ENCODE measurements at places on chromosomes 5 and 9.

GRCh38 chr5:76483433-76483832, 80.3 kb downstream of the IQGAP2 start:
- DNase-seq = no peak

- peak; percentile 61 for DNase-seq
These were observed 140.0 kb downstream of the PBX3 start for GRCh38 chr9:125887172-125887571.

DNA sequence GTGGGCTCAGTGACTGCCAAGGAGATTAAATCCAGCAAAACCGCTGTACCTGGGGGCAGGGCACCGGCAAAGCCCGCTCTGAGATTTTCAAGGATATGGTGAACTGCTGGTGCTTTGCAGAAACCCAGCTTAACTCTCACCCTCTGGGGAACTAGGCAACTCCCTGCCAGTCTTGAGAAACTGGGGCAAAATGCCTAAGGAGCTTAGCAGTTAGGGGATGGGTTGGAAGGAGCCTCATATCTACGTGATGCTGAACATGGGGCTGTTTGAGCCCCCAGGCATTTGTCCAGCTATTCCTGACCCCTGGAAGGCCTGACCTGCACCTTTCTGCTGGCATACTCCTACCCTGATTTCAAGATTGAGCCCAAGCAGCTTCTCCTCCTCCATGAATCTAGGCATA, 108.6 kb upstream of the TBC1D2 start:
- DNase-seq = no peak

DNA sequence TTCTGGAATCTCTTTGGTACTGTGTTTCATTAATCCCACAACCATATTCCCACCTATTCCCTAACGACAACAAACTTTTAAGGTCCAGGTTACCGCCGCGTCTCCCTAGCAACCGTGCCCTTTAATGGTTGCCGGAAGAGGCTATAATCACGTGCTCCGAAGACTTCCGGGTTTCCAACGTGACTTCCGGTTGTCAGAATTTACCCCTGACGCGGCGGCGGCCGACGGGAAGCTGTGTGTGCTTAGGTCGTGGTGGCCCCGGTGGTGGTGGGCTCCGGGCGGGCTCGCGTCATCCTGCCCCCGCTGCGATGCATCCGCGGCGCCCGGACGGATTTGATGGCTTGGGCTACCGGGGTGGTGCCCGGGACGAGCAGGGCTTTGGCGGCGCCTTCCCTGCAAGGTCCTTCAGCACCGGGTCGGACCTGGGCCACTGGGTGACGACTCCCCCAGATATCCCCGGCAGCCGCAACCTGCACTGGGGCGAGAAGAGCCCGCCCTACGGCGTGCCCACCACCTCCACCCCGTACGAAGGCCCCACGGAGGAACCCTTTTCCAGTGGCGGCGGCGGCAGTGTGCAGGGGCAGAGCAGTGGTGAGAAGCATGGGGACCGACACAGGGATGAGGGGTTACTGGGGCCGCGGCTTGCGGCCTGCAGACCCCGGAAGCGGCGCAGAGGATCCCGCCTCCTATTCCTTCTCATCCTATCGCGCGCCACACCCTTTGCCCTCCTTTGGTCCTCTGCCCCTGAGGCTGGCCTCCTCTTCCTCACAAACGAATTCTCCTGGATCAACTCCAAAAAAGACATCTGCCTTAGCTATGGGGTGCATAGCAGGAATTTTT, at the start of gene SLC25A46:
SLC25A46 (plus strand) TSS at position 196 of the 840 bp plus-strand sequence; CDS start at position 309, 113 bp downstream.
- DNase-seq = peak; percentile 45

GRCh38 chr5:78490709-78491485, 130.5 kb downstream of the SCAMP1 start:
- DNase-seq = no peak
